ENCODE measurements at places on chromosomes 2 and 18.

DNA sequence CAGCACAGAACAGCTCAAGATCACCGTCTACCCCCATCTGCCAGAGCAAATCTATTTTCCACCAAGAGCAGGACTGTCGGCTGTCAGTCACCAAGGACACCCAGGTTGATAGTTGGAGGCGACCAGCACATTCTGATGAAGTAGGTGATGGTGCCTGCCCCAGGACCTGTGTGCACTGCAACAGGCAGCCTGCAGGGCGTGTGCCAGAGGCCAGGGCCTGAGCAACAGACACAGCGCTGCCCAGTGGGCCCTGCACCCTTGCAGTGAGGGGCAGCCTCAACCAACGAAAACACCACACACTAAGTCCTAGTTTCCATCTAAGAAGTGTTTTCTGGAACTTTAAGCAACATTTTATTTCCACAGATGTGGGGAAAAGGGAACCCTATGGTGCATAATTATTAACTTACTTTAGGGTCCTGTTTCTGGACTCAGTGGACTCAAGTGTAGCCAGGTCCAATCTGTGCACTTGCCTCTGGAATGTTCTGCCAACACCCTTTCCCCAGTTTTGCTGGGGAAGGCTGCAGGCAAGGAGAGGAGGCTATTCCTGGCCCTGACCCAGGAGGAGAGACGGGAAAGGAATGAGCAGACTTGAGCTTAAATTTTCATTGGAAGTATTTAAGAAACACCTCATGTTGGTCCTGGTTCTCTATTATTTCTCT, 61.5 kb downstream of the ADNP2 start:
- no peak for DNase-seq

DNA sequence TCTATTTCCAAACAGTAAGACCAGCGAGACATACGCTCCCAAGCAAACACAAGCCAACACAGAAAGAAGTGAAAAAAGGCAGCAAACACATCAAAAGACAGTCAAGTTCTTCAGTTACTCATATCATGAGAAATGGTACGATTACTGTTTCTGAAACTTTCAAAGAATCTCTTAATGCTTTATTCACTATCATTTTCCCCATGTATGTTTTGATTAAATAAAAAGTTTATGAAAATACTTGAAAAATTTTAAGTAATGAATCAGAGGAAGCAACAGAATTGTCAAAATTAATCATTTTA, 114.9 kb downstream of the HDAC4 start:
- DNase-seq = no peak

DNA sequence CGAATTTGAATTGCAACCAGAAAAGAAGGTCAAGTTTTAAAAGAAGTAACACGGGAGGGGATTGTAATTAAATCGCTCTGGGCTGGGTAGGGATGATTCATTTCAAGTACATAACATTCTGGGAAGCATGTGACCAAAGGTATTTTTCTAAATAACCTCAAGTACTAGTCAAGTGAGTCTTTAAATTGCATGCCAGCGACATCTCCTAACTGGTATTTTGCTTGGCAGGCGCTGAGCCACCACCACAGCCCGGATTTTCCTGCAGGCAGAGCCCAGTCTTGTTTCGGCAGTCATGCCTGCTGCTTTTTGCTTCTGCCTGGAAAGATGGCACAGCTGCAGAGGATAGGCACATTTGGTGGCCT, 33.7 kb upstream of the NPAS2 start:
- DNase-seq = peak; percentile 90

DNA sequence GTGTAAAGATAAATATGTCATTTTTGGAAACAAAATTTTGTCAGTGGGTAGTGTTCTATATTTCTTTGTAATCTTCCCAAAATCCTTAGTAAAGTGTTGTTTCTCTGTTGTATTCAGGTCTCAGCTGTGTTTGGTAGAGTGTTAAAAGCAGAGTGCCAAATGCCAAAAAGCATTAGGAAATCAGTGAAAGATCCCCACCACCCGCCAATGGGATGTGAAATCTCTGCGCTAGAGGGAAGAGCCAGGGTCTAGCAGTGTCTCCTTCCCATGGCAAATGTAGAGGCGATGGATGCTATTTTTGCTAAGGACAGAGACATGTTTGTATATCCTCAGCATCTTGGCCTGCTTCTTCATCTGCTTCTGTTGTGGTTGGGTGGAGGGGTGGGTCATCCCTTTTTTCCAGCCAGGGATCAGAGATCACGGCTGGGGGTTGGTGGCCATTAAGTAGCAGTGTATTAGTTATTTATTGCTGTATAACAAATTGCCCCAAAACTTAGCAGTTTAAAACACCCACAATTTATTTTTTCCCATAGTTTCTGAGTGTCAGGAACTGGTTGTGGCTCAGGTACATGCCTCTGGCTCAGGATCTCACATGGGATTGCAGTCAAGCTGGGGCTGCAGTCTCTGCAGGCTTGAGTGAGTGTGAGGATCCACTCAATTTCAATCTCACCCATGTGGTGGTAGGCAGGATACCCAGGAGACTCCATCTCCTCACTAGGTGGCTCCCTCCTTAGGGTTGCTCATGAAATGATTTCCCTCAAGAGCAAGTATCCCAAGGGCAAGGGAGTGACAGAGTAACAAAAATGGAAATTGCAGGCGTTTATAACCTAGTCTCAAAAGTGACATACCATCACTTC, 211.9 kb downstream of the MYCN start:
- no peak for DNase-seq

DNA sequence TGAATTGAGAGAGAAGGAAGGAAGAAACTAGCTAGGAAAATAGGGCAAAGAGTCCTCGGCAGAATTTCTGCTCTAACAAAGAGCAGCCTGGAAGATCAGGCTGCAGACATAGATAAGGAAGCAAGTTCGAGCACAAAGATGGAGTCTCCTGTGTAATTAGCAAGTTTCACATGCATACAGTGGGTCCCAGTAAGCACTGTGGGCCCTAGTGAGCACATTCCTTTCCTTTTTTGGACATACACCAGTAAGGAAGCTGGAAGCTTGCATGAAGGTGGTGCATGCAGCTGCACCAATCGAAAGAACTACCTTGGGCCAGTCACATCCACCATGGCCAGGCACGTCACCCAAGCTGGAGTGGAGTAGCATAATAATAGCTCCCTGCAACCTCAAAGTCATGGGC, 109.7 kb downstream of the NOL4 start:
- no peak for DNase-seq

DNA sequence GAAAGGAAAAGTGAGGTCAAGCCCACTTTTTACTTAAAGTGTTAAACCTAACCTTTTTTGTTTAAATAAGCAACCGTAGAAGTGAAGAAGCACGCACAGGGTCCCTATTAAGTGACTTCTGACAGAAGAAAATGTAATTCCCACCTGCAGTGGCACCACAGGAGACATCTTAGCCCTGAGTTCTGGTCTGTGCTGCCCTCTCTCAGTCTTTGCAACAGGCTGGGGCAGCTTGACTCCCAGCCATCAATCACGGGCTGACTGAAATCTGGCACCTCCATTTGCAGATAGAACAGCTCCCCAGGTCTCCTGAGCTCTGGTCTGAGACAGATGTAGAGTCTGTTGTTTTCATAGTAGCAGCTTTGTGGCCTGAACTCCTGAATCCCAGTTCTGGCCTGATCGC, 170.0 kb downstream of the LTBP1 start:
- DNase-seq = no peak

- DNase-seq = no peak
Measured at GRCh38 chr2:191176801-191177438, 26.1 kb upstream of the STAT4 start.

GRCh38 chr2:220078439-220078838, 451.0 kb downstream of the SLC4A3 start:
- peak; percentile 37 for DNase-seq

- no peak for DNase-seq
Measured at GRCh38 chr2:10722252-10722825, 909 bp downstream of the ATP6V1C2 start.

DNA sequence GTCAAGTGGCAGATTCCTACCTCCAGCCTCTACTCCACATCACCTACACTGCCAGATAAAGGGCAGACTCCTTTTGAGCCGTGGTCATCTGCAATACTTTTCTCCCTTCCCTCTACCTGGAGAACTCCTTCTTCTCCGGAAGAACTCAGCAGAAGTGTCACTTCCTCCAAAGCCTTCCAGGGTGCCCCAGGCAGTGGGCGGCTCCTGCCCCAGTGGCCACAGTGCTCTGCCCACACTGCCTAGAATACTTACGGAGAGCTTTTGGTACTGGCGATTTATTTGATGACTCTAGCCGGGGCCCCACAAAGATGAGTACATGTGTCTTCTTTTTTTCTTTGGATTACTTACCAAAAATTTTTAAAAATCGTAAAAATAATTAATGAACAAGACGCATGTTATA, 39.7 kb downstream of the FOSL2 start:
- no peak for DNase-seq

GRCh38 chr2:97851172-97851571, 137.8 kb downstream of the ZAP70 start:
- no peak for DNase-seq

DNA sequence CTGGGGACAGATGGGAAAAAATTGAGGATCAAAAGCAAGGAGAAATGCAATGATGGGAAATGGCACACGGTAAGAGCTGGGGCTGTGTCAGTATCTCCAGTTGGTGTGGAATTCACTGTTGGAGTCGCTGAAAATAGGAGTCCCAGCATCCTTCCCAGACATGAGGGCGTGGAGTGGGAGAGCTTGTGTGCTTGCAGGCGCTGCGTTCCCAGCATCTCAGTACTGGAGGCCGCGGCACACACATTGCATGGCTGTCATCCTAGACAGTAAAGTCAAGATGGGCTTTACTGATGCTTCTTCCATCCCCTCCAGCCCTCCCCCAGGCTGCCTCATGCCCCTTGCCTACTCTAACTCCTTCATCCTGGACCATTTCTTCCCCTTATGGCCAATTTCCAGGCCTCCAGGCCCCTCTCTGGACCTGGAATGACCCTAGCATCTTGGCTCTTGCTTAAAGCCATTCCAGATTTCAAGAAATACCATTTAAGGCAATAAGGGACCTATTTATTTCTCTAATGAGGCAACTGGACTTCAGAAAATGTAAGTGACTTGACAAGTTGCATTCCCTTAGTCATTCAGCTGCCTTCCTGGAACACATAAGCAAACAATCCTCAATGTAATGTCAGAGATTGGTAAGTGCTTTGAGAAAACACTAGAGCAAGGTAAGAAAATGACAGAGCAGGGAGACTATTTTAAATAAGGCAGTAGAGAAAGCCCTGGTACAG, 70.5 kb upstream of the TTC39C start:
- peak; percentile 81 for DNase-seq

GRCh38 chr2:8408560-8409460, 273.0 kb upstream of the ID2 start:
- DNase-seq = peak; percentile 26

DNA sequence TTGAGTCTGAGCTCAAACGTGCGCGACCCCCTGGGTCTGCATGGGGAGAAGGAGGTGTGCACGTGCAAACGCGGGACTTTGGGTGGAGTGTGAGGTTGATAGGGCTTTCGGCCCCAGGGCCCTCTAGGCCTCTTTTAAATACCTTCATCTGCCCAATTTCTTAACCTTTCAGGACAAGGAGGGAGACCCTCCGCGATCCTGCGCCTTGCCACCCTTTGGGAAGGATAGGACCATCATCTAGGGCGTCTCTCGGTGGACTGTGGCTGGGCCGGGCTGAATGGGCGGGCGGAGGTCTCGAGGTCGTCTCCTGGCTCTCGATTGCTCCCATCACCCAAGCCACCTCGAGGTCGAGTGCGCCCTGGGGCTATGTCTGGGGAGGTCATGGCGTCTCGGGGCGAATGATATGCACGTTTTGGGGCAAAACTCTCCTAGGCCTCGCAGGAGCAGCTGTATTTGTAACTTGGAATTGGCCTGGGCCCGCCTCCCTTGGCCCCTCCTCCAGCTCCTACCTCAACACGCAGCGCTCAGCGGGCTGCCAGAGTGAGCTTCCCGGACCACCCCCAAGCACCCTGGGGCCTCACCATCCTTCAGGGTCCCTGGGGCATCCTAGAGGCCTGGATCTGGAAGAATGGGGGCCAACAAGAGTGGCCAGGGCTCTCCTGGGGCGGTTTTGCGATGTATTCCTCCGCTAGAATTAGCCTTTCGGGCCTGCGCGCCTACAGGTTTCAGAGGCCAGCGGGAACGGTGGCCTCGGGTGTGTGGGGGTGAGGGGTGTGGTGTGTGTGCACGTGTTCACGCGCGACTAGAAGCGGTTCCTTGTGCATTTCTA, 8.7 kb upstream of the SIX3 start:
- DNase-seq = no peak

- DNase-seq = peak; percentile 71
Measured at GRCh38 chr2:219522111-219523030, 8.1 kb downstream of the ASIC4 start.

DNA sequence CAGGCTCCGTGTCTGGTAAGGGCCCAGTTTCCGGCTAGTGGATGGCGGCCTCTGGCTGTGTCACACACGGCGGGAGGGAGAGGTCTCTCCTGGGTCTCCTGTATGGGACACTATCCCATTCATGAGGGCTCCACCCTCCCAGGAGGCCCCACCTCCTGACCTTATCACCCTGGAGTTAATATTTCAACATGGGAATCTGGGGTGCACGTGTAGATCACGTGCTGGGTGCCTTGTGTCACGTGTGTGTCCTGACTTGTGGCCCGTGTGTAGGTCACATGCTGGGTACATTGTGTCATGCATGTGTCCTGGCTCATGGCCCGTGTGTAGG, 9.9 kb downstream of the NEU4 start:
- no peak for DNase-seq

DNA sequence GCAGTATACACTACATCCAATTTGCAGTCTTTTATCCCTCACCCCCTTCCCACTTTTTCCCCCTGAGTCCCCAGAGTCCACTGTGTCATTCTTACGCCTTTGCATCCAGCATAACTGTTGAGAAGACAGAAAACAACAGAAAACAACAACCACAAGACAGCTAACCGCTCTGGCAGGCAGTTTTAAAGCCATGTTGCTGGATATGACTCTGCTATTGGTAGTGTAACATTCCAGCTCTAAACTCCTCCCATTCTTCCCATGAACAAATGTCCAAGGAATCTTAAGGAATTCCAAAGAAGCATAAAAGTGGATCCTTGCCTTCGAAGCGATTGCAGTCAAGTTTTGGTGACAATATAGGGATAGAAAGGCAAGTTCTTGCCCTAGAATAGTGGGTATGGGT, 599.1 kb downstream of the NYAP2 start:
- DNase-seq = peak; percentile 76

Data from fibroblast of skin of scalp (primary cell).